Nephron progenitor cell (in vitro differentiated cells): ENCODE measurements at places on chromosomes 1 and 21.
A peak's percentile ranks its signal among the peaks of the same experiment; 100 is the strongest.

- DNase-seq: no peak
These were observed 111.8 kb downstream of the OSBPL9 start for GRCh38 chr1:51728611-51729155.

DNA sequence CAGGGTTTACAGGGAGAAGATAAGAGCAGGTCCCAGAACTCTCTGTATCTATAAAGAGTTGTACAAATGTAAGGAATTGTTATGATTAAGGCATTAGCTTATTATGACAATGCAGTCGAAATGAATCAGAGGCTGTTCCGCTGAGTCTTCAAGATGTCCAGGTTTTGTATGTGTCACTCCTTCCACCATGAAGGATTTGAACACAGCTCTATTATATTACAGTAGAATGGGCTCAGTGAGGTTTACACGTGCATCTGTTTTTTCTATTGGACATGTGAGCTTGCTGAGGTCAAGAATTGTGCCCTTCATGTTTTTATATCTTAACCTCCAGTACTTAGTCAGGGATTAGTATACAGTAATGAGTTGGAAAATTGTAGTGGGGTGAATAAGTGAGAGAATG is 86.3 kb downstream of the MPZL1 start:
- no peak for DNase-seq

DNA sequence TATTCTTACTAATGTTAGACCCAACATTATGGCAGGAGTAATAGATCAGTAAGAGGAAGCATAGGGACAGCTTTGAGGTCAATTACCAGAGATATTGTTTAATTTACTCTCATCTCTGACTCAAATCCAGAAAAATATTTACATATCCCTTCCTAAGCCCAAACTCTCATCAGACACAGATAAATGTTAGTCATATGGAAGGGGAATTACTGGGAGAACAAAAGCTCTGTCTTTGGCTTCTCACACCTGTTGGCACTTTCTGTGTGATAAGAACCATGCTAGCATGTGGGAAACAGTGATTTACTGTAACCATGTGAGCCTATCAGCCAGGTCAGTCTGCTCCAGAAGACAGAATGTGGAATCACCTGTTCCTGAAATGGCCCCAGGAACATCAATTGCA is 72.4 kb downstream of the DUSP10 start:
- no peak for DNase-seq

- no peak for DNase-seq
These were observed 5.2 kb downstream of the IRF2BP2 start for GRCh38 chr1:234604495-234605398.

DNA sequence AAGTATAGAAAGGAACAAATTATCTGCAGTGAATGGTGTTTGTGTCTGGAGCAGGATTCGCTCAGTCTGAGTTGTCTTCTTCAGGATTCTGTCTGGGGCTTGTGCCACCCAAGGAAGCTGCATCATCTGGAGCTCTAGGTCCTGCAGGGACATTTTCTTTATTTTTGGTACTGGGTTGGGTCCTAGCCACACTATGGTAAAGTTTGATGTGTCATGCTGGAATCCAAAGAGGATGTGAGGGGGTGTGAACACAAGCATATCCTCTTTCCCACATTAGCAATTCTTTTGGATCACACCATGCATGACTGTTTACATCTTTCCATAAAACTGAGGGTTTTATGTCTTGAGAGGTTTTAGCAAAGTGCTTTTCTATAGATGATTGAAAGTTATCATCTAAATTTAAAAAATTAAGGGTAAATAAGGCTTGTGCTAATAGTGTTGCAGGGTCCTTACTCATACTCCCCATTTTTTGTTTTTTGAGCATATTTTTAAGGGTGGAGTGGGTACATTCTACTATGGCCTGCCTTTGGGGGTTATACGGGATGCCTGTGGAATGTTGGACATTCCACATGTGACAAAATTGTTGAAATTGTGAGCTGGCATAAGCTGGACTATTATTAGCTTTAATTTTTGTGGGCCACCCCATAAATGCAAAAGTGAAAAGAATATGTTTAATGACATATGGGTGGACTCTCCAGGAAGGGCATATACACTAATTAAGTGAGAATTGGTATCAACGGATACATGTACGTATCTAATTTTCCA is 152.0 kb upstream of the HMCN1 start:
- no peak for DNase-seq

DNA sequence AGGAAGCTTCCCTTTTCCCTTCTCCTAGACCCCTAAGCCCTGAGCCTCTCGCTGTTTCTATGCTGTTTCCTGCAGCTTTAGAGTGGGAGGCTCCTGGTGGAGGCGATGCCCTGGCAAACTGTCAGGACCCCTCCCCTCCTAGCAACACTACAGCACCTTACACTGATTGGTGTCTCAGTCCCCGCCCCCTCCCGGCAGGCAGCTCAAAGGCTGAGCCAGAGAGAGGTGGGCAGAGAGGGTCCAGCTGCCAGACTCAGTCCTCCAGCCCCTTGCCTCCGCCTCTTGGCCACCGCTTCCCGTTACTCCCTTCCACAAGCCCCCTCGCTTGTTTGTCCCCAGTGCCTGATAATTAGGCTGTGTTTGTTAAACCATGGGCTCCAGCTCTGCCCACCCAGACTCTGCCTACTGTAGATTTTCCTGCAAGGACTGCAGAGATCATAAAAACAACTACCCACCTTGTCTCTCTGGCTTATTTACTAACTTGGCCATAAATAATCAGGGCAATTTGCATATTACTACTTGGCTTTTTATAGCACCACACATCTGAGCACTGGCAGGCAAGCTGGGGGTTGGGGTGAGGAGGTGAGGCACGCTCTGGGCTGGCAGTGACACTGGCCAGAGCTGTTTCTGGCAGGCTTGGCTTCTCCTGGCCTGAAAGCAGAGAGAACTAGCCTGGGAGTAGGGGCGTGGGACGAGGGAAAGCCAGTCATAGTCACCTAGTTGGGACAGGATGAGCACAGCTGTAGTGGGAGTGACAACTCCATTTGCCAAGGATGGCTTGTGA is 107.5 kb downstream of the CSMD2 start:
- peak; percentile 43 for DNase-seq

GRCh38 chr1:6747674-6748073 is 37.6 kb upstream of the CAMTA1 start:
- no peak for DNase-seq

DNA sequence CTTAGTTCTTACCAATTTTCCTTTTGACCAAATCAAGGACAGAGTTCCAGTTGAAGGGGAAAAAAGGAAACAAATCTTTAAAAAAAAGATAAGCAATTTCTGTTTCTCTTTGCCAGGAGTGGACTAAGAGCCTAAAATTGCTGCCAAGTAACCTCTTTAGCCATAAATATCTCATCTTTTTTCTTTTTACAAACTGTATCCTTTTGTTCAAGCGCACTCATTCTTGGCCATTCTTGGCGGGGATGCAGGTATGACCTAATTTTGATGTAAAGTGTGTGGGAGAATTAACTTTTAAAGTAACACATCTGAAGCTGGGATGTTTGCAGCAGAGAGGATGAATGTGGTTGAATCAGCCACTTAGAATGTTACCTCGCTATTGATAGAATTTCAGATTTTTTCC is 13.4 kb upstream of the KIF1B start:
- no peak for DNase-seq

DNA sequence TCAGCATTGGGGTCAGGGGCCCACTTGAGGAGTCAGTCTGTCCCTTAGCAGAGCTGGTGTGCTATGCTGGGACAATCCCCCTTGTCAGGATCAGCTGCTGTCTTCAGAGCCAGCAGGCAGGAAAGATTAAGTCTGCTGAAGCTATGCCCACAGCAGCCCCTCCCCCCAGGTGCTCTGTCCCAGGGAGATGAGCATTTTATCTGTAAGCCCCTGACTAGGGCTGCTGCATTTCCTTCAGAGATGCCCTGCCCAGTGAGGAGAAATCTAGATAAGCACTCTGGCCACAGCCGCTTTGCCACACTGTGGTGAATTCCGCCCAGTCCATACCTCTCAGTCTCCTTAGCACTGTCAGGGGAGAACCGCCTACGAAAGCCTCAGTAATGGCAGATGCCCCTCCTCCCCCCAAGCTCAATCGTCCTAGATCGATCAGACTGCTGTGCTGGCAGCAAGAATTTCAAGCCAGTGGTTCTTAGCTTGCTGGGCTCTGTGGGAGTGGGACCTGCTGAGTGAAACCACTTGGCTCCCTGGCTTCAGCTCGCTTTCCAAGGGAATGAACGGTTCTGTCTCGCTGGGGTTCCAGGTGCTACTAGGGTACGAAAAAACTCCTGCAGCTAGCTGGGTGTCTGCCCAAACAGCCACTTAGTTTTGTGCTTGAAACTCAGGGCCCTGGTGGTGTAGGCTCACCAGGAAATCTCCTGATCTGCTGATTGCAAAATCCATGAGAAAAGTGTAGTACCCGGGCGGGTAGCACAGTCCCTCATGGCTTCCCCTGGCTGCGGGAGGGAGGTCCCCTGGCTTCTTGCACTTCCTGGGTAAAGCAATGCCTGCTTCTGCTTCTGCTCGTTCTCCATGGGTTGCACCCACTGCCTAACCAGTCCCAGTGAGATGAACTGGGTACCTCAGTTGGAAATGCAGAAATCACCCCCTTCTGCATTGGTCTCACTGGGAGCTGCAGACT is 25.1 kb upstream of the TP53BP2 start:
- no peak for DNase-seq

- DNase-seq: no peak
These were observed 18.4 kb upstream of the PTBP2 start for GRCh38 chr1:96703186-96703585.

GRCh38 chr1:95685081-95685480 is 451.1 kb downstream of the RWDD3 start:
- DNase-seq: no peak

DNA sequence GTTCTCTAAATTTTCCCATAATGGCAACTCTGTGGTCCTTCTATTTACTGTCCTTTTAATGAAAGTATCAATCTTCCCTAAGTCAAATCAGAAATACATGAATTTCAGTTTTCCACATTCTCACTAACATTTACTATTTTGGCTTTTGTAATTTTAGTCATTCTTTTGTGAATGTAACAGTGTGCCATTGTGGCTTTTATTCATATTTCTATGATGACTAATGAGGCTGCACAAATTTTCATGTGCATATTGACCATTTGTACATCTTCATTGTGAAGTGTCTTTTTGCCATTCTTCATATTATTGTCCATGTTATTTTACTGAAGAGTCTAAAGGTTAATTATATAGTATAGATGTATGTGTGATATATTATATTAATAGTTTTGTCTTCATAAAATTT is 431.0 kb upstream of the BRINP3 start:
- DNase-seq: no peak

- no peak for DNase-seq
These were observed 26.1 kb downstream of the CD58 start for GRCh38 chr1:116544588-116545358.

DNA sequence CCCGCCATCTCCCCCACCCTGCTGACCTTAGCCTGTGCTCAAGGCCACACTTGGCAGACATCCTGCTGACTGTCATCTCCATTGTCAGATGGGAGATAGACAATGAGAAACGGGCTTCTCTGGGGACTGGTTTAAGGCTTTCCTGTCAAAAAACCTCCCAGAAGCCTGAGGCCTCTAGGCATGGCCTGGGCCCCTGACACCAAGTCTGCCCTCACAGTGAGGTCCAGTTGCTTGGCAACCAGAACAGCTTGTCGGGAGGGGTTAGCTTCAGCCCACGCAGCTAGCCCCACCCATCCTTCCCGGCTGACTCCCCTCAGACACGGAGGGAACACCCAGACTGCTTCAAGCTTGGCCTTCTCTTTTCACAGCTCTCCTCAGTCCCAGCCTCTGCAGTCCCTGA is 11.0 kb downstream of the PLEKHA6 start:
- DNase-seq: peak; percentile 39

DNA sequence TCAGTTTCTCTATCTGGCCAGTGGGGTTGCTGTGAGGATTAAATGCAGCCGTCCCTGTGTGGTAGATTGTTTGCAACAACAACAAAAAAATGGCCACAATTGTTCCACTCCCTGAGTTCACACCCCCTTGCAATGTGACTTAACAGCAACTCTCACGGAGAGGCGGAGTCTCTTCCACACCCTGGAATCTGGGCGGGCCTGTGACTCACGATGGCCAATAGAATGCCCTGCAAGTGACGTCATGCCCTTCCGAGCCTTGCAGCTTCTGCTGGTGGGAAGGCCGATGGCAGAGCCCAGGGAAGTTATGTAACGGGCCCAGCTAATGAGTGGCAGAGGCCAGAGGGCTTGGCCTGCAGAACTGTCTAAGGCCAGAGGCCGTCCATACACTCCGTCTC is 87.9 kb downstream of the RIPK4 start:
- peak; percentile 86 for DNase-seq

DNA sequence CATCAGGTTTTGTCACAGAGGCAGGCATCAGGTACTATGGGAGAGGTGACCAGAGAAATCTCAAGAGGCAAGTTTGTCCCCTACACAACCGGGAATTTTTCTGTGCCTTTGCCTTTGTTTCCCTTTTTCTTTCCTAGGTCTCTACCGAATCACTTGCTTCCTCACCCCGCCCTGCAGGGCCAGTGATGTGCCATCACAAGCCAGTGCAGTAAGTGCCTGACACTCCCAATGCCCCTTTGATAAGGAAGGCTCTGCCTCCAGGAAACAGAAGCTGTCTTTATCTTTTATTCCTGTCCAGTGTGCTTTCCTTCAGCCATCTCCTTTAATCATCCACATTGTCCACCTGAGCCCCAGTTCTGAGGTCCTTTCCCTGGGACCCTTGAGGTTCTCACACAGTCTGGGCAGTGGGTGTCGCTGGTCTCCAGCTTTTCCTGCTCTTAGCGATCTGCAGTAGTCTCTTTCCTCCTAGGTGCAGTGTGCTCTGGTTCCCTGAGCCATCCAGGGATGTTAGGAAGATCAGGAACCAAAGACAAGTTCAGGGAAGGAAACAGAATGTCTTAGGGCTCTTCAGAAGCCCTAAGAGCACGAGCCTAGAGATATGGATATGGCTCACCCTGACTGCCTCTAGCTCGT is 36.6 kb downstream of the GJA5 start:
- DNase-seq: peak; percentile 54

DNA sequence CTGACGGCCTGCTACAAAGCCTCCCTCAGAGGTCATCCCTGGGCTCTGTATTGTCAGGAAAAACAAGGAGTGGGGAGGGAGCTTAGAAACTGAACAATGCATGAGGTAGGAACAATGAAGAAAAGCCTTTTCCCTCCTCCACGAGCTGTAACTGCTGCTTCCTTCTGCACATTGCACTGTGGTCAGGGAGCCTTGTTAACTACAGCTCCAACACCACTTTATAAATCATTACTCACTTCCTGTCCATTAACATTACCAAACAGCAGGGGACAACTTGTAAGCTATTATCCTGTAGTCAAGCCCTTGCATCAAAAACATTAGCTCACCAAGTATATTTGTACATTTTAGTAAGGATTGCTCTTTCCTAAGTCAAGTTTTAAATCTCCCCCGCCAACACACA is 336.0 kb upstream of the NR5A2 start:
- no peak for DNase-seq
